IMR-90 (cell line): ENCODE measurements at places on chromosomes 1 and 21.

GRCh38 chr1:233607252-233608119, 6.4 kb upstream of the KCNK1 start:
- no peak for DNase-seq

DNA sequence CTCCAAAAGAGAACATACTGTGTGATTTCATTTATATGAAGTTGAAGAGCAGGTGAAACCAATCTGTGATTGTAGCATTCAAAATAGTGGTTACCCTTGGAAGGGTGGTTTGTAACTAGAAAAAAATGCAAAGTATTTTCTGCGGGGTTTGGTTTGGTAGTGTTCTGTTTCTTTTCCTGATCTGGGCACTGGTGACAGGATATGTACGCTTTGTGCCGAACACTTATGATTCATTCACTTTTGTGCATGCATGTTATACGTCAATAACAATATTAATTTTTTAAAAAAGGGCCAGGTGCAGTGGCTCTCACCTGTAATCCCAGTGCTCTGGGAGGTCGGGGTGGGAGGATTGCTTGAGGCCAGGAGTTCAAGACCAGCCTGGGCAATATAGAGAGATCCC, 63.8 kb downstream of the CD34 start:
- no peak for DNase-seq

GRCh38 chr1:225449261-225449660, 21.4 kb upstream of the LBR start:
- no peak for DNase-seq

- DNase-seq = no peak
These were observed 40.1 kb downstream of the CD2 start for GRCh38 chr1:116794371-116794770.
